ENCODE measurements at places on chromosomes 6 and 20.

- DNase-seq = no peak
Observed at GRCh38 chr6:38116248-38116647, 296.7 kb downstream of the ZFAND3 start.

GRCh38 chr20:46368902-46369268 is 37.5 kb downstream of the ELMO2 start:
- DNase-seq = no peak

DNA sequence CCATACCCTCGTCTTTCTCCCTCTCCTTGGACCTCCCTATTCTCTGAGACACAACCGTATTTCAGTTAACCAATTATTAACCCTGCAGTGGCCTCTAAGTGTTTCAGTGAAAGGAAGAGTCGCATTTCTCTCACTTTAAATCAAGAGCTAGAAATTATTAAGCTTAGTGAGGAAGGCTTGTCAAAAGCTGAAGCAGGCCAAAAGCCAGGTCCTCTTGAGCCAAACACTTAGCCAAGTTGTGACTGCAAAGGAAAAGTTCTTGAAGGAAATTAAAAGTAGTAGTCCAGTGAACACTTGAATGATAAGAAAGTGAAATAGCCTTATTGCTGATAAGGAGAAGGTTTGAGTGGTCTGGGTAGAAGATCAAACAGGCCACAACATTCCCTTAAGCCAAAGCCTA is 58.3 kb downstream of the SNX9 start:
- DNase-seq = no peak

DNA sequence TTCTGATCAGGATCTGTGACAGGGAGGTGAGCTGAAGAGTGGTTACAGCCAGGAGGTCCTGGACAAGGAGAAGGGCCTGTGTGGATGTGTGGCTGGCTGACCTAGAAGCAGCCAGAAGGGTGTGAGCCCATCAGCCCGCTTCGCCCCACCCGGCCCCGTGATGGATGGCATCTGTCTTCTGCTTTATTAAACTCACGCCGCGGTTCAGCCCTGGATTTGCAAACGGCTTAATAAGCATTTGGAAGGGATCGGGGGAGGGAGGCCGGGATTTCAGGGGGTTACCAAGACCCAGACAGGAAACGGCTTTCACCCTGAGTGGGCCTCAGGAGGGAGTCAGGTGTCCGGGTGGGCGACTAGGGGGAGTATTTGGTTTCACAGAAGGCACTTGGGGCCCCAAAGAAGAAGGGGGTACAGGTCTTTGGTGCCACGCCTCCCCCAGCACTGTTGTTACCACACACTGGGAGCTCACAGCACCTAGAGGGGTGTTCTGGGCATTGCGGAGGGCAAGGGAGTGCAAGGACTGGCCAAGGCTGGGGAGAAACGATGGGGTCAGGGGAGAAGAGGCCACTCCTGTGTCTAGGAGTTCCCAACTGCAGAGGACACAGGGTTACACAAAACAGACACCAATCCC is 53.8 kb upstream of the FOXP4 start:
- DNase-seq = no peak

- DNase-seq = no peak
Observed at GRCh38 chr6:115058414-115059211, 715.8 kb upstream of the HS3ST5 start.

DNA sequence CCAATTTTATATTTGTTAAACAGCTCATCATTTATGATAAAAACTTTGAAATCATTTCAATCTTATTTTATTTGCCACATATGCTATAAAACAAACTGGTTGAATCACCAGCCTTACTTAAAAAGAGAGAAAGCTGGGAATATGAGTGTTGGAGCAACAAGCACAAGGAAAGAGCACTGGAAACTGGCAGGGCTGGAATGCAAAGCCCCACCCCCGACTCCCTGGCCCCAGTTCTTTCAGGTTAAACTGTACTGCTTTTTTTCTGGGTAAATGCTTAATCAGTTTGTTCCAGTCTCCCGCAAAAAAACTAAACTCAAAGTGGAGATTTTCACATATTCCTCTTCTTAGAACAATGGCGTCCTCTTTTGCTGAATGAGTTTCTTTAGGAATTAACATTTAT is 433.8 kb upstream of the NOX3 start:
- no peak for DNase-seq

DNA sequence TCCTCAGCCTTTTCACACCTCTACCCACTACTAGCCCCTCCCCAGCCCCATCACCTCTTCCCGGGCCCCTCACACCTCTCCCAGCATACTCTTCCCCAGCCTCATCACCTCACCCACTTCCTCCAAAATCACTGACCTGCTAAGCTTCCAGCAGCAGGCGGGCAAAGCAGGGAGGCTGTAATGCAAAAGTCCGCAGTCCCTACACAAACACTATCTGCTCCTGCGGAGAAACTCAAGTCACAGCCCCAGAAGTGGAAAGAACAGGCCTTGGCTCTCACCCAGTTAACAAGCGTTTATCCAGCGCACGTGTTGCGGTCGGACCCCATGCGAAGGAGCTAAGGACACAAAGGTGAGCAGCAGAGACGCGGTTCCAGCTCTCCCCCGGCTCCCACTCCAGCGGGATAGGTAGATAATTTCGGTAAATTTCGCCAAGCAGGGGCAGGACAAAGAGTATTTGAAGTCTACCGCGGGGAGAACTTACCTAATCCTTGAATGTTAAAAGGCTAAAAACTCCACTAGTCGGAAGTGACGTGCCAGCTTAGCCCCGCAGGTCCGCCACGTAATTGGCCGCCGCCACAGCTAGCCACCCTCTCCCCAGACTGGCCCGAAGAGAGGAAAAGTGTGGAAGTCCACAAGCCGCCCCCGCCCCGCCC is 728 bp upstream of the TRIM39 start:
- peak; percentile 82 for DNase-seq
